ENCODE measurements at places on chromosomes 7 and 10.

- DNase-seq, result no peak
Observed at GRCh38 chr7:2761131-2761624, 73.2 kb downstream of the AMZ1 start.

DNA sequence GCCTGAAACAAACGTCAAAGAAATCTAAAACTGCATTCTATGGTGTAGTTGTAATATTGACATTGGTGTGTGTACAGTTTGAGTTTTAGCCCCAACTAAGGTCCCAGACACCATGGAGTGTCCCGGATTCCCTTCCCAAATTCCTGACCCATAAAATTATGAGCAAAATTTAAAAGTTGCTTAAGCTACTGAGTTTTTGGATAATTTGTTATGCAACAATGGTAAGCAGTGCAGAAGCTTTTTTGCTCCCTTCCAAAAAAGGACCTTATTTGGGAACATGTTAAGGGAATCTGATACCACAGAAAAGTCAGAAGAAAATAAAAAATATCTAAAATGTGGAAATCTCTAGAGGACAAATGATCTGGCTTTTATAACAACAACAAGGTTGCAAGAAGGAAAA, 63.3 kb upstream of the KMT2E start:
- no peak for DNase-seq

DNA sequence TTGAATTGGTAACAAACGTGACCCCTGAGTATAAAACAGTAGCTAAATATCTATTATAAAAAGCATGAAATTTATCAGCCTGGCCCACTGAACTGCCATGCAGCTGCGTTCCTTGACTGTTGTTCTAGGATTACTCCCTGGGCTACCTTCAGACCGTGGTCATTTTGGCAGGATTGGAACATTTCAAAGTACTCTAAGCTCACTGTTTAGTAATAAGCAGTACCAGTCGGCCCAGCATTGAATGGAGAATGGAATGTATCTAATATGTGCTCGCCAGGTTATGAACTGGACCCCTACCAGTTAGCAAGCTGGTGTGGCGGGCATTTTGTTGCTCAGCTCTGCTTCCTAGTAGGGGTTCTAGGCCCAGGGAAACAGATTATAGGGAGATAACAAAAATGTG, 112.2 kb downstream of the SEMA3C start:
- no peak for DNase-seq

GRCh38 chr7:42237811-42238541, 967 bp upstream of the GLI3 start:
- no peak for DNase-seq

- DNase-seq, result no peak
Observed at GRCh38 chr7:31068006-31068675, 16.0 kb downstream of the ADCYAP1R1 start.

DNA sequence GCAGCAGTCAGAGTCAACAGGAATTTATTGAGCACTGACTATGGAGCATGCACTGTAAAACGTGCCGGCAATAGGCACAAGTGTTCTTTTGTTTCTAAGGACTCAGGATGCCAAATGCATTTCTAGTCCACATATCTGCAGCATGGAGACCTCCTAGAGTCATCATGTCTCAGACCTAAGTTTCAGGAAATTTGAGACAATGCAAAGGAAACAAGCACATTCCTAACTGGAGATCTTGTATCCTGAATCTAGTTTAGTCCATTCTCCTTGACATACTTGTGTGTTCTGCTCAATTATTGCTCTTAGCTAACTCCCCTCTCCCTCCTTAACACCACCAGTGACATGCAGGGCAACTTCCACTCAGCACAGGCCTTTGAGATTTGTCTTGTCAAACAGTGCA, 173.2 kb downstream of the ZNF438 start:
- no peak for DNase-seq

DNA sequence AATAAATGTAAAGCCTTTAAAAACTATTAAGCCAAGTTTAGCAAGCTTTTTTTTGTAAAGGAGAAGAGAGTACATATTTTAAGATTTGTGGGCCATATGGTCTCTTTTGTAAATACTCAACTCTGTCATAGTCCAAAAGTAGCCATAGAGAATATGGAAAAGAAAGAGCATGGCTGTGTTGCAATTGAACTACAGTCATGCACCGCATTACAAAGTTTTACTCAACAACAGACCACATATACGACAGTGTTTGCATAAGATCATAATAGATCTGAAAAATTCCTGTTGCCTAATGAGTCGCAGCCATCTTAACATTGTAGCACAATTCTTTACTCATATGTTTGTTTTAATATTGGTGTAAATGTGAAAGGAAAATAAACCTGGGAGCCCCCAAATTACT, 440.8 kb downstream of the HTR7 start:
- no peak for DNase-seq

- DNase-seq, result no peak
Observed at GRCh38 chr7:150329331-150330120, 6.2 kb upstream of the ACTR3C start.

DNA sequence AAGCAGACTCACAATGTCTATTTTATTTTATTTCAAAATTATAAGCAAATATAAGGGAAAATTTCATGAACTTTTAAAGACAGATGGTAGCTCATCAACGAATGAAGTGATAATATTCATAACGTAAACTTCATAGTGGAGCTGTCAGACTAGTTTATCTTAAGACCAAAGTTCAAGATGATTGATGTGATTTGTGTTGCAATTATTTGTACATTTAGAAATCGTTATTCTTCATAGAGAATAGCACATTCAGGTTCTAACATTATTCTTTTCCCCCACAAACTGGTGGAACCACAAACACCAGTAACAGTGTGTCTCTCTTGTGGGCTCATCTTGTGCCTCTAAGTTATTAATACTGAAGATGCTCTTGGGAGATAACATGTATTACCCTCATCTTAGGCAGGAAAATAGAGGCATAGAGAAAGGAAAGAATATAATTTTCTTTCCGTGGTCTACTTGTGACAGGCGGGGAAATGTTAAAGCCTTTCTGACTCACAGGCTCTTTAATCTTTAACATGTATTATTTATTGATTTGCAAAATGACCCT, 37.0 kb downstream of the CCSER2 start:
- no peak for DNase-seq

DNA sequence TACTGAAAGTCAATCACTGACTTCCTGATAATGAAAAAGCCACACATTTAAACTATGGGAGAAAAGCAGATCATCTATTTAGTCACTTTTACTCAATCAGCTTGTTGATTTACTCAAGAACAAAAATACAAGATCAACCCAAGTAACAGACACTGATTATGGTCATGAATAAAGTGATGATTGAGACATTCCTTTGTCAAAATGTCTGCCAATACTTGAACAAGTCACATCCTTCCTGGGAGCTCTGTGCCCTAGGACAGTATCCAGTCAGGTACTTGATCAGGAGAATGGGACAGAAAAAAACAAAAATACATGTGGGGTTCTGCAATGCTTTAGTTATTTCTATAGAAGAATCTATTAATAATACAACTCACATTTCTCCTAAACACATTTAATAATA, 150.0 kb upstream of the NEBL start:
- DNase-seq, result no peak

- no peak for DNase-seq
Observed at GRCh38 chr7:105298439-105298894, 90.3 kb downstream of the SRPK2 start.

- no peak for DNase-seq
Observed at GRCh38 chr10:111118758-111119157, 41.9 kb downstream of the ADRA2A start.

- no peak for DNase-seq
Observed at GRCh38 chr7:29352041-29352440, 157.5 kb downstream of the CHN2 start.

DNA sequence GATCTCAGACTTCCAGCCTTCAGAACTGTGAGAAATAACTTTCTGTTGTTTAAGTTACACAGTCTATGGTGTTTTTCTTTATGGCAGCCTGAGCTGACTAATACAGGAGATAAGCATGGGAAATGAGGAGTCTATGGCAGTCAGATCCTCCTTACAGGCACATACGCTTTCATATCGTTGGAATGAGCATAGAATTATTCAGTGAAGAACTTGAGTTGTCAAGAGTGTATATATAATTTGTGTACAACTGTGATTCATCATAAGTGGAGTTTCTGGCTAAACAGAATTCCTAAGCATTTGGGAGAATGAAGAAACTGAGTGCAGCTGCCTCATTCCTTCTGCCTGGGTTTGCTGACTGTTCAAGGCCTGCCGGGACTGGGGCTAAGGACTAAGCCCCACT, 516.7 kb downstream of the ADRA2A start:
- DNase-seq, result no peak

GRCh38 chr10:100890673-100891317, 22.0 kb upstream of the SLF2 start:
- DNase-seq, result no peak

- DNase-seq, result no peak
Observed at GRCh38 chr10:114825513-114826253, 4.1 kb downstream of the FHIP2A start.

- no peak for DNase-seq
Observed at GRCh38 chr10:60490013-60490412, 100.3 kb upstream of the ANK3 start.

GRCh38 chr7:73715648-73716317, 3.7 kb downstream of the STX1A start:
- DNase-seq, result no peak

- DNase-seq, result no peak
Observed at GRCh38 chr7:27420702-27421101, 178.1 kb downstream of the EVX1 start.

GRCh38 chr10:28363376-28363775, 60.5 kb upstream of the MPP7 start:
- no peak for DNase-seq

GRCh38 chr7:32115831-32116230, 45.6 kb upstream of the PDE1C start:
- DNase-seq, result no peak

GRCh38 chr7:85119934-85120333, 66.9 kb downstream of the SEMA3D start:
- DNase-seq, result no peak

DNA sequence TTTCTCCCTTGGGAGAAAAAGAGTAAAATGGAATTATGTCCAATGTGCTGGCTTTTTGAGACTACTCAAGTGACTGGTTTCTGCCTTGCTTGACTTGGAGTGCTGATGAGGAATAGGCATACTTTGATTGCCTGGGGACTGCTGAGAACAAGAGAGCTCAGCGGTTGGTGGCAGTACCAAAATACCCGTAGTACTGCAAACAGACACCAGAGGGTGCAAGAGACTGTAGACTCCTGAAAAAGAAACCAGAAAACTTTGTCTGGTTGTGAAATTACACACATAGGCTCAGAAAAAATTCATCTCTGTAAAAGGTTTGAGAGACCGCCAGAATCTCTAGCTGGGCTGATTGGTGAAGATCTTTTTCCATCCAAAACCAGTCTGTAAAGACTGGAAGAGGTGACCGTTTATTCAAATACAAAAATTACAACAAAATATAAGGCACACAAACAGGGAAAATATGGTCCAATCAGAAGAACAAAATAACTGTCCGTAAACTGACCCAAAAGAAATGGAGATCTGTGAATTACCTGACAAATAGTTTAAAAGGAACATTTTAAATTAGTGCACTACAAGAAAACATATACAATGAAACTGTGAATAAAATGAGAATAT, 18.5 kb downstream of the BICC1 start:
- DNase-seq, result no peak

DNA sequence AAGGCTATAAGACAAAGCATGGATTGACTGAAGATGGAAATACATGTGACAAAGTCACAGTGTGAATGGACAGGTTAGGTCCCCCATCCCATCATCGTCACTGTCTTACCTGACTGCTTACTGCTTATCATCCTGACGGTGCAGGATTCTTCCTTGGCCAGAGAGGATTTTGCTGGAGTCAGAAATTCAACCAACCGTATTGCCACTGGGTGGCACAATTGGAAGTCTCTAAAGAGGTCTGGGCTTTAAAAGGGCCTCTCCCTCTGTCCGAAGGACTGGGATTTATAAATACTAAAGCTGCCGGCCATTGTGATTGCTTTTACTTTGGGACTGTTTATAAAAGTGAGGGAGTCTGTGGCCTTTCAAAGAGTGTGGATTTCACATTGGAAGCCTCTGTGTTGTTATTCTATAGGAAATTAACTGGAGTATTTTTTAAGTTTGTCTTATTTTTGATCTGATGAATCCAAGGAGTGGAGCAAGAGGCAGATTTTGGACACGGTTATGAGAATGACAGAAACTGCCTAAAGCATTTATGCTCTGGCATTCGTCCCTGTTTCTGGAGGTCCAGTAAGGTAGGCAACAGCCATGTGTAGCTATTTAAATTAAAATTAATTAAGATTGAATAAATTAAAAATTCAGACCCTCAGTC, 113.3 kb upstream of the CREB5 start:
- DNase-seq, result no peak

- DNase-seq, result no peak
Observed at GRCh38 chr10:85612833-85613232, 753.8 kb downstream of the GRID1 start.

DNA sequence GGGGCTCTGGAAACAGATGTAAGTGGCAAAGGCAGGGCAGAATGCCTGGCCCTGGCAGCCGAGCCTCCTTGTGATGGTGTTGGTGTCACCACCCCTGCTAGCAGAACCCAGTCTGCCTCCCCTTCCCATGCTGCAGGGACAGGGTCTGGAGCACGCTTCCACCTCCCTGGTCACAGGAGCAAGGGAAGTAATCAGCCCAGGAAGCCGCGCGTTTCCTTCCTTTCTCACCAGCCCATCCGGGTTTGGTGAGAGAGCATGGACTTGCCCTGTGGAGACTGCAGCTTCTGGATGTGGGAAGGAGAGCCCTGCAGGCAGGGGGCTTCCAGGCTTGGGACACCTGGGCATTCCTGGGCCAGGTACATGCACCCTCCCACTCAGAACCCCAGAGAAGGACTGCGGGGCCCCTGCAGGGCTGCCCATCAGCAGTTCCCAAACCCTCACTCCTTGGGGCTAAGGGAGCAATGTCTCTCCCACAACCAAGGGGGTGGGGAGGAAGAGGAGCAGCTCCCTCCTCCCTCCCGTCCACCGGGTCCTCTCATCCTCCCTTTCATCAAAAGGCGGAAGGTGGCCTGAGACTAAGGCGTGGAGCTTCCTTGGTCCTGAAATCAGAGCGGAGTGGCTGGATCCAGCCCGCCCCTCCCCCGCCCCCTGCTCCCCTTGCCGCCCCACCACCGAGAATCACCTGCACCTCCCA, 1.8 kb downstream of the MMRN2 start:
- DNase-seq, result no peak

DNA sequence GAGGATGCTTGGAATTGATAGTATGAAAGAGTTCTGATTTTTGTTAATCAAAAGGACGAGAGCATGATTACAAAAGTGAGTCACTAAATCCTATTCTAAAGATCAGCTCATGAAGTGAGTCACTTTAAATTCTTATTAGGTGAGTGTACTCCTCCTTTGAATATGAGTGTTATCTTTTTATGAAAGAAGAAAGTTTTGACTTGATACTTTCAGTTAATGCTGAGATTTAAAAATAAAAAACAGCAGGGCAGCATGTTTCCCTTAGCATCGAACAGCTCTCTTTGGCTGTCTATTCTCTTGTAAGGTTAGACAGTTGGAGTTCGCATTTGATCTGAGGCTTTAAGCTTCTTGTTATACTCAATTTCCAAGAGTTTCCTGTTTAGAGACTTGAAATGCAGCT, 222.0 kb downstream of the TWIST1 start:
- DNase-seq, result no peak
